ENCODE measurements at places on chromosomes 13 and 19. TPM values are rescaled to one million over a fixed set of nuclear protein-coding genes. Genes with fewer than 3 reads are reported as not detected.

DNA sequence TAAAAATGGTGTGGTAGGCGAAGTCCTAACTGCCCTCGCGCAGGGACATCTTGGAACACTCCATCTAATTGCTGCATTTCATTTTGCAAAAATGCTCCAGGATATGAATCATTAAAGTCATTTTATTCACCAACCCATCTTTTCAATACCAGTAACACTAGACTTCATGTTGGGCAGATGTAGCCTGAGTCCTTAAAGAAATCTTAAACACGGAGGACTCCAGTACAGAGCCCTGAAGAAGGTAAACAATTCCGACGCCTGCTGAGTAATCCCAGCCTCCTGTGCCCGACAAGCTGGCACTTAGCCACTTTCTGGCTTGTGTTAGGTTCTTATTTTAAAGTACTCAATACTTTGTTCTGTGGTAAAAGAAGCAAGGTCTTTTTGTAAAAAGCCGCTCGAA is 58.0 kb upstream of the IRS2 start:
- DNase-seq = no peak

GRCh38 chr19:3545669-3546034 is 6.7 kb downstream of the TEKTIP1 start:
- DNase-seq = no peak

Gene C1QTNF9
- total RNA-seq = not detected

DNA sequence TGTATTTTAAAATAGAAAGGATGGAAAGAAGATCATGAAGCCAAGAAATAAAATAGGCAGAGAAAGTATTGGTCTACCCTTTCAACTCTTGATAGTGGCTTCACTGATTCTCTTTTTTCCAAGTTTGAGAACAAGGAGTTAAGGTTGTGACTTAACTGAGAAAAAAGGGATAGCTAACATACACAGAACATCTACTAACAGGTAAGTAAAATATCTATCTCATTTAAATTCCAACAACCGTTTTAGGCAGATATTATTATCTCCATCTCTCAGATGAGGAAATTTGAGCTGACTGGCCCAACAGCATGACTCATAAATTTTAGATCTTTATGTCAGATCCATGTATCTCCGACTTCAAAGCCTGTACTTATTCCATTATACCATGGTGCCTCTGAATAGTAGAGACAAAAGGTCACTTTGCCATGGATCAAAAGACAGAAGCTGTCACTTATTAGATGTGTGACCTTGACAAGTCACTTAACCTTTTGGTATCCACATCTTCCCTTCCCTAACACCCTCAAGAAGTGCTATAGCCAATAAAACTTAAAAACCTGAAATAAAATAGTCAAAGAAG is 152.1 kb downstream of the DACH1 start:
- no peak for DNase-seq

All from PC-9 (cell line).